ENCODE measurements at places on chromosomes 4 and X.

DNA sequence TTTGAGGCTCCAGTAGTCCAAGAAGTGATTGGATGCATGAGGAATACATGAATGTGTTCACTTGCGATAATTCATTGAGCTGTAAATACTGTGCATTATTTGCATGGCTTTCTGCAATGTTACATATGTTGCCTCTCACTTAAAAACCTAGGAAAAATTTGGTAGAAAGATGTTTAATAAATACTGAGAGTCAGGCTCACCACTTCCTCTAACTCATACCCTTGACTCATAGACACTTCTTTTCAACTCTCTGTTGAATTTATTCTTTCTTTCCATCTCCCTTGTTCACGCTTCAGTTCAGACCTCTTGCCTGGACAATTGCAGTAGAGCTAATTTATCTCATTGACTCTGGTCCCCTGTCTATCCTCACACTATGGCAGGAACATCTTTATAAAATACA lies 35.8 kb upstream of the LEF1 start:
- peak; percentile 3 for DNase-seq

DNA sequence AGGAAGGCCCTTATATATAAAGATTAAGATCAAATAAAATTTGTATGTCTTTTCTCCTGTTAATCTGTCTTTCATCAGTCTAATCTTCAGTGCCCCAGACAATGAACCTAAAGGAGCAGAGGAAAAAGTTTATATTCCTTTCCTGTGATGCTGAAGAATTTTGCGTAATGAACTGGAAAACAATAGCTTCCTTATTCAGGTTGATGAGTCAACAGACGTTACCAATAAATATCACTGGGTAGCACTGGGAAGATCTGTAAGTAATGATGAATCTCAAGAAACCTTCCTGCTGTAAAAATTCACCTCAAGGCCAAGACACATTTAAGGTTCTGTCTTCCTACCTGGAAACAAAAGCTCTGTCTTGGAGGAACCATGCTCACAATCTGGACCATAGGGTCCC lies 25.5 kb downstream of the CDKN2AIP start:
- no peak for DNase-seq

DNA sequence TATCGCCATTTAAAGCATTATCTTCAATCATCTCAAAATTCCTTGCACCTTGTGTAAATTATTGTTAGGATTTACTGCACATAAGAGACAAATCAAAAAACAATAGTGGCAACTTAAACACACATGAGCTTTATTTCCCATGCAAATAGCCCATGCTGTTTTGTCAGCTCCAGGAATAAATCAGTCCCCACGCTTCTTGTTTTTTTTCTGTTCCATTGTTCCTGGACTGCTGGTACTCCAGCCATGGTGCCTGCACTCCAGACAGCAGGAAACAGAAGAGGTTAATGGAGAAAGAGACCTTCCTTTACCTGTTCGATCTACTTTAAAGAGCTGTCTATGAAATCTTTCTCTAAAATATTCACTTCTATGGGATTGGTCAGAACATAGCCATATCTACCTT lies 1515.7 kb upstream of the TENM3 start:
- DNase-seq = no peak

DNA sequence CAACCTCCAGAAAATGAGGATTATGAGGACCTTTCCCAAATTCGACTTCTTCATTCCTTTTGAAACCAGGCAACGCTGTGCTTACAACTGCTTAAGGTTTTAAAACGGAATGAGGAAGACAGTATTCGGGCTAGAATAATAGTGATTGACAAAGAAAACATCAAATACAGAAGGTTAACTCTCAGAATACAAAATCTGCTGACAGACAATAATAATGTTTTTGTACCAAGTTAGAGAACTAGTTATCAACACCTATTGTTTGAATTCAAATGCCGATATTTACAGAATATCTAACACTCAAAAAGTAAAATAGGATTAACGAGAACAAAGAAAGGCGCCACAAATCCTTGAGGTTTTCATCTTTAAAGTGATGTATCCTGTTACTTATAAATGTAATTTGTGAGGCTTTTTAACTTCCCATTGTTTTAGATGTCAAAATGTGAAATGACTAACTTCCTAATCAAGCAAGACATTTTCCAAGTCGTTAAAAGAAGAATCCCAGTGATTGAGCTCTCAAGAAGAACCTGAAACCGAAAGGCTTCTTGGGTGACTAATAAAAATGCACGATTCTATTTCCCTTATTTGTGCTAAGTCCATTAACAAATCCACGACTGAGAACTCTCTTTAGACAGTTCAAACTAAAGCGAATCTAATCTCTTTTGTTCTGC lies 118.3 kb downstream of the SORBS2 start:
- no peak for DNase-seq

GRCh38 chr4:1298461-1298860 lies 8.8 kb downstream of the MAEA start:
- DNase-seq = no peak

DNA sequence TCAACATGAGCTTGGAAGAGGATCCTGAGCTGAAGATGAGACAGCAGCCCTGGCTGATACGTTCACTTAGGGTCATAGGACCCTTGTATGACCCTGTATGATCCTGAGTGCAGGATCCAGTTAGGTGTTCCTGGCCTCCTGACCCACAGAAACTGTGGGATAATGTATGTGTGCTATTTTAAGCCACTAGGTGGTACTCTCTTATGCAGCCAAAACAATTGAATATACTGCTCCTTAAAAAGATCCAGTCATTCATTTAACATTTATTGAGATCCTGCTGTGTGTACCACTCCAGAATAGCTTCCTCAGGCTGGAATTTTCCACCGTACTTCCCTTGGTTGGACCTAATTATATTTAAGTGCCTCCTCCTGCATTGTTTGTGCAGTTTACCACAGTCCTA lies 167.1 kb downstream of the AMELX start:
- no peak for DNase-seq

GRCh38 chrX:118864063-118864635 lies 40.5 kb downstream of the ZCCHC12 start:
- DNase-seq = no peak

DNA sequence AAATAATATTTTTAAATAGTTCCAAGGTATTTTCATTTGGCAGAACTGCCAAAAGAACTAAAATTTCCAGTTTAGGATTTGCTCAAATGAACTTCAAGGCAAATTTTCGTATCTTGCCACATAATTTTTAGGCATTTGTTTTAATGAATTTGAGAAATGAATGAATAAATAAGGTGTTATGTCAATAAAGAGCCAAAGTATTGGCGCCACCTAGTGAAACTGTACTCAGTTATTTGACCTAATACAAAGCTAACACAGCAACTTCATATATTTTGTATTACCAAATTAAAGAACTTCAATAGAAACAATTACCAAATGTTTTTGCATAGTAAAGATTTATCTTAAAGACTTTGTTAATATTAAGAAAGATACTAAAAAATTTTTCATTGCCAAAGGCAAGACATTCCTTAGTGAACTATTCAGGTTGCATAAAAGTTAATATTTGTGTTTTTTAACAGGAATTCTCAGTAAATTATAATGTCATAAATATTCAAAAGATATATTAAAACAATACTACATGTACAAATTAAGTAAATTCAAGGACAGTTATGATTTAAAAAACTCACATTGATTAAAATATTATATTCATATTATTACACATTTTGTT lies 50.3 kb downstream of the STPG2 start:
- DNase-seq = peak; percentile 6

- DNase-seq = no peak
These were observed 333.2 kb downstream of the ARHGAP10 start for GRCh38 chr4:148065075-148065474.

DNA sequence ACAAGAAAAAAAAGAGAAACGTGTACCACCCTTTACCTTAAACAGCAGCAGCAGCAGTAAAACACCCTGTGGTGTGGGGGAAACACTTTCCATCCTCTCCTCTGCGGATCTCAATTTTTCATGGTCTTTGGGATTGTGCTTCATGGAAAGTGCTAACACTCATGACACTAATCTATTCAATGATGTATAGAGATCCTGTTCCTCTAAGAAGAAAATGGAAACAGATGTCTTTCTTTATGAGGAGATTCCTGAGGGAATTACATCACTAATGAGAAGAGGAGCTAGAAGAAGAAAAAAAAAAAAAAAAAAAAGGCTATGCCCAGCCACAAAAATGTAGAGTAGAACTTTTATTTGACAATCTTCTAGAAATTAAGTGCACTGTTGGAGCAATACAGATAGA lies 62.9 kb upstream of the NDST3 start:
- DNase-seq = no peak

DNA sequence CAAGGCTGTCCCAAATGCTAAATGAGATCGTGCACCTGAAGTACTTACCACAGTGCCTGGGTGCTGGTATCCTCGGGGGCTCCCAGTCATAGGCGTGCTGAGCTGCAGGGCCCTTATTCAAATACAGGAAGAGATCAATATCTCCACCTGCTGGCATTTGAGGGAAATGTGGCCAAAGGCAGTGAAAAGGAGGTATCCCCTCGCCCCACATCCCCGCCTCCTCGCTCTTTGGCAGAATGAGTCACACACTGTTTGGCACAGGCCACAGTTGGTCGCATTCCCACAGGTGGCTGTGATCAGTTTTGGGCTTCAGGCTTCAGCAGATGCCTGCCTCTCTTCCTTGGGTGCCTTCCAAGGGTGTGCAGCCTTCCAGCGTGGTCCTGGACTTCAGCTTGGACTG lies 28.4 kb downstream of the ZNF185 start:
- peak; percentile 88 for DNase-seq

DNA sequence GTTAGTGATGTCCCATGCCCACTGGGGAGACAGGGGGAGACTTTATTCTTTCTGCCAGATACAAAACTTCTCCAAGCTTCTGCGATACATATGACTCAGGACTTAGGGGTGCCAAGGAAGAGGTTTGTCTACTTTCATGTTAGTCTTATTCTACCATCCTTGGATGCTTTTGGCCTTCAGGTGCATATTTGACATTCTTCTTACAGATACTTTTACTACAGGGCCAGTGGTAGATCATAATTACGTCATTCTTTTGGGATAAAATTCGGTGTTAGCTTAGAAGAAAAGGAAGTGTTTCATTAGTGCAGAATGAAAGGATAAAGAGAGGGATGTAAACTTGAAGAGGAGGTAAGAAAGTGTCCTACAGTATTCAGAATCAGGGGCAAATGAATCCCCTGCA lies 245.2 kb downstream of the THOC2 start:
- no peak for DNase-seq

DNA sequence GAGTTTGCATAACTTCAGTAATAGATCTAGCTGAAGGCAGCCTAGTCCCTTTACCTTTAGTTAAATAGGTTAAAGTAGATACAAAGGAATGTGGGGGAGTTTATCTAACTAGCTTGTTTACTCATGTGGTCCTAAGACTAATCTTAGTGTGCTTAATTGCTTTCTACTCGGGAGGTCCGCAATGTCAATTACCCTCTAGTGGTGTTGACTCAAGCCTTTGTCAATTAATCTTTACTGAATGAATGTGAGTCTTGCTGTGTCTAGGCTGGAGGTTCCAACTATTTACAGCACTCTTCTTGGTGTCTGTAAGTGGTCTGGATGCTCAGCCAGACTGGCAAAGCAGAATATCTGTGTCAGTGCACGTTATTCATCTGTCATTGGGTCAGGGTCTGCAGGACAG lies 17.9 kb upstream of the YTHDC1 start:
- DNase-seq = no peak
